Right forelimb (tissue), 1 donor: ENCODE measurements at places on chromosomes 11 and 22.

DNA sequence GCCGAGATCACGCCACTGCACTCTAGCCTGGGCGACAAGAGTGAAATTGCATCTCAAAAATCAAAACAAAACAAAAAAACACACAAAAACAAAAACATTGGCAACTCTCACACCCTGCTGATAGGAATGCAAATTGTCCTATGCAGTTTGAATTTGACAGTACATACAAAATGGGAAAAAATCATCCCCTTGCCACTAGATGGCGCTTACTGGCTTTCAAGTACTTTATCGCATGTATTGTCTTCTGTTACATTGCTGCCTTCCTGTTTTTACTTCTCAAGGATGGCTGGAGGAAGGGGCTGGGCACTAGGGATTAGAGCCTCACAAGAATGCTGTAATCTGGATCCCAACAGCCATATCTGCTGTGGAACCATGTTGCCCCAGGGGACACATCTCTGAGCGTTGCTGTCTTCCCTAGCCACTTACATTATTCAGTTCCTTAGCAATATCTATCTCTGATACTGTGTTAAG is 59.4 kb upstream of the A4GALT start:
- no peak for DNase-seq

DNA sequence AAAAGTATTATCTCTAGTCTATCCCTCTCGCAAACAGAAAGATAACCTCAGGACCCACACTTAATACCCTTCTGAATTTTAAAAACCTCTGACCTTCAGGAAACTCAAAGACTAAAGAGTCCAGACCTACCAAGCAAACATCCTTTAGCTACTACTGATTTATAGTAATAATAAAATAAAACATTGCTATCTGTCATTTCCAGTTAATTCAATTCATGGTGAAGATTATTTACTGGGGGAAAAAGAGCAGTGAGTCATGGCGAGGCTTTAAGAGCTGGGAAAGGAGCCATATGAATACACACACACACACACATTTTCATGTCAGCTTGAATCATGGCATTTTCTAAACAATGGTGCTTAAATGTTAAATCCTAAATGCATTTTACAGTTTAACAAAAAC is 87.1 kb downstream of the FAM76B start:
- DNase-seq: no peak

- no peak for DNase-seq
Measured at GRCh38 chr22:20024650-20025397, 3.9 kb downstream of the TANGO2 start.

- peak; percentile 34 for DNase-seq
Measured at GRCh38 chr11:86464509-86465221, 90.0 kb downstream of the CCDC81 start.

DNA sequence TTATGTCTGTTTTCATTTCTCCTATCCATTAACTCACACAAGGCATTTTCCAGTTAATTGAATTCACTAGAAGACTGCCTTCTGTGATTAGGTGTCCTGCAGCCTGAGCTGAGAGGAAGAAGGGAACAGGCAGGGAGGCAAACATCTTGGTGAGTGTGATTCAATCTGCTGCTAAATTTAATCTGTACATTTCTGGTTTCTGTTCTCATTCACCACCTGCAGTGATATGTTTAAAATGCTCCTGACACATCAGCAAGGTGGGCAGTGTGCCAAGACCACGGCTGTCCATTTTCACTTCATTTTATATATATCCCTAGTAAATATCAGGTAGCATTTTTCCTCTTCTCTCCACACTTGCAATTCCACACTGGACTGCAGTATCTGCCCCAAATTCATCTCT is 416.5 kb downstream of the TMEM135 start:
- no peak for DNase-seq

GRCh38 chr11:83611600-83611999 is 325.4 kb upstream of the CCDC90B start:
- no peak for DNase-seq

- no peak for DNase-seq
Measured at GRCh38 chr11:121455115-121455514, 2.3 kb upstream of the SORL1-AS1 start.

DNA sequence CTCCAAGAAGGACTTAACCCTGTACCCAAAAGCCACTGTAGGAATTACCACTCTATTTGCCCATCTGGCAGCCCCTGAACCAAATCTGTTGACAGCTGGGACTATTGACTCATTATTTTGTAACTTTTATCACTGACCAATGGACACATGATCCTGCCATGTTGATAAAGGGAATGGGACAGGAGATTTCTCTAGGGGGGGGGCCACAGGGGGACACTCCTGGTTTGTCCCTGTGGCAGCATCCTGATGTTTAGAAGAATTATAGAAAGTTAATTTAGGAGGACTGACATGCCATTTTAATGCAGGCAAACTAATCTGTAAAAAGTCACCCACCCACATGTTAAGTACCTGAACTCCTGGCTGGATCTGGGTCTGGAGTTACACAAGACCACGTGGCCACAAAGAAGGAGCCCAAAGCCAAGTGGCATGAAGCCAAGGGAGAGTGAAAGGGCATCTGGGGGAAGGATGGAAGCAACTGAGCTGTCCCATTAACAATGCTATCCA is 558.1 kb downstream of the ETS1 start:
- DNase-seq: no peak

DNA sequence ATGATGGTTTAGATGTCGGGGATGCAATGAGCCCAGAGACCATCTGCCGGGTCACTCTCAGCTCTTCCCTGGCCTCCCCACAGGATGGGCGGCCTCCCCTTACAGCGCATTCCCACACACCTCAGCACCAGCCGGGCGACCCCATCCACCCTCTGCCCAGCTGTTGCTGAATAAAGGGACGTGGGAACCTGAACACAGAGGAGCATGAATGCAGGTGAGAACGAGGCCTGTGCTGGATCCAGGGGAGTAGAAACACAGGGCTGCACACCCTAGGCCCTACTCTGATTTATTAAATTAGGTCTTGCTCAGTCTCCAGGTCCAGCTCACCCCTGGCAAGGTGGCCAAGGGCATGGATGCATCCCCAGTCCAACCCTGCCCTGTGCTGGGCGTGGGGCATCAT is 180.5 kb downstream of the CTTN start:
- DNase-seq: no peak

DNA sequence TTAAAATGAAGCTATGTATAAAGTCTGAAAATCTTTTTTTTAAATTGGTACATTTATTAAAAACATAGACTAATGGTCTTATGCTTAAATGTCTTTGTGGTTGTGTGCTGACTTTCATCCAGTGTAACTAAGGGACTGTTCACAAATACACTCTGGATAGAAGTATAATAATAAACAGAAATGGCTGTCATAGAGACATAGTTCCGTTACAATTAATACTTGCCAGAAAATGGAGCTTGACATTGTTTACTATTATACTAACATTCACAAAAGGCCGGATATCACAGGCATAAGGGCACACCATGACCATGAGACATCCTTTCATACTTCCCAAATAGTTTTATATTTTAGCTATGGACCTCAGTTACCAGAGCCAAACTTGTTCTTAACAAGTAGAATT is 161.3 kb downstream of the DDX10 start:
- DNase-seq: no peak

DNA sequence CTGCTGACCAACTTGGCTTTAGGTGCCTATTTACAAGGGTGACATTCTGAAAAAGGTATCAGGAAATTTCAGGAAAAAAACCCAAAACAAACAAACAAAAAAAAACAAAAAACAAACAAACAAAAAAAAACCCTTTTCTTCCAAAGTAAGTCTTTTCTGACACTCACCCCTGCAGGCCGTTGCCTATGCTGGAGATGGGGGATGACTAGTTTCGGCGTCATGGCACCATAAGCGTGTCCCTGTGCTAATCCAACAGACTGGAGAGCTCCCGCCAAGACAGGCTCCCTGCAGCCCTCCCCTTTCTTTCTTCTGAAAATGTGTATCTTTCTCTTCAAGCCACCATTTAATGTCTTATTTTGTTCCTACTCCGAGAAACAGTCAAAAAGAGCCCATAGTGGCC is 13.7 kb downstream of the VSIG10L2 start:
- DNase-seq: no peak

DNA sequence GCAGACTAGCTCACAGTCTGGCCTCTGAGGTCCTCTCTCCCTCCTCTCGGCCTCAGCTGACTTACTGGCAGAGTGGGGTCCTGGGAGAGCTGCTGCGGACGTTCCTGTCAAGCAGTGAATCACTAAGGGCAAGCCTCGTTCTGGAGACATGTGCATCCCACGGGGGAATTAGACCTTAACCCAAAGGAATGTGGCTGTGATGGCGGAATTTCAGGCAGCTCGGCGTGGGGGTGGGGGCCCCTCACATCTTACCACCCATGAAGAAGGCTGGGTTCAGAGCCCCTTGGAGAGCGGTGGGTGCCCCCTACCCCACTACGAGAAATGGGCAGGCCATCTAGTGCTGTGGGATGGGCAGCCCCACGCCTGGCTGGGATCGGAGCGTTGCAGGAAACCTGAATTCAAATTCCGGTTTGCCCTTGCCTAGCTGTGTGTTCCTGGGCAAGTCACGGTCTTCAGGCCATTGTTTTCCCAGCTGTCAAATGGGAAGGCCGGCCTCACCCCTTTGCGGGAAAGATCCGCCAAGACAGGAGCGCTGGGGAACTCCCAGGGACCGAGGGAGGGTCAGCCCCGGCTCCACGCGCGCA is 554 bp downstream of the LRRC32 start:
- no peak for DNase-seq

DNA sequence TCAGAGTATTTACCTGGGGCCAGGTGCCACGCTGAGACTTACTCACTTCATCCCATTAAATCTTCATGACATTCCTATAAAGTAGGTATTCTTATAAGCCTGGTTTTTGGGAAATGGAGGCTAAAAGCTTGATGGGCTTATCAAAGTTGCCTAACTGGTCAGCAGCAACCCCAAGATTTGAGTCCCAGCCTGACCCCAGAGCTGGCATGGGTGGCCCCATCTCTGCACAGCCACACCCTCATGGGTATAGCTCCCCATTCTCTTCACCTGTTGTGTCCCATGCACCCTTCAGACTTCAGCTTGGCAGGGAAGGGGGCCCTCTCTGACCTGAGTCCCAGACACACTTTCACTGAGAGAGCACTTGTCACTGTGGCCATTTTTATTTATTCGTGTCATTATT is 37.4 kb upstream of the TP53I11 start:
- no peak for DNase-seq

DNA sequence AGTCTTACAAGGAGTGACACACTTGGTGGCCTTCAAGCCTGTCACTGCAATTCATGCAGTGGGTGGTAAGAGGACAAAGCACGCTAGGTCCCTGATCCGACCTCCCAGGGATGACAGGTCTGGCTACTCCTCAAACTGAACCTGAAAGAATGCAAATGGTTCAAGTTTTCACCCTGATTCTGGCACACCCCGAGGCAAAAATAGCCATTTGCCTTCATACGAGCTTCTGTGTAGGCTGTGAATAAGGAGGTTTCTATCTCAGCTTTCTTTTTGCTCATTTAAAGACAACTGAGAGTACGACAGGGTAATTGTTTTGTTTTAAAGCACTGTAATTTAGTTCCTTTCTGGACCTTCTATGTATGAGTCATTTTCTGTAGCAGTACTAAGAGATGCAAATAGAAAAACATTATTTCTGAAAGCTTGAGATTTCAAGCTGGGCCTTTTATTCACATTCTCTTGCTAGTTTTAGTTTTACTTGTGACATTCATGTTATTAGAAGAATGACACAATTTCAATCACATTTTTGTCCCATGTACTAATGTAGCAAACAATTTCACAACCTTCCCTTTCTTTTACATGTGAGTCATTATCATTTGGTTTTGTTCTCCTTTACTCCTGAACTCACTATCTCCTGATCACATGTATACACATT is 56.6 kb upstream of the FDX1 start:
- DNase-seq: no peak

DNA sequence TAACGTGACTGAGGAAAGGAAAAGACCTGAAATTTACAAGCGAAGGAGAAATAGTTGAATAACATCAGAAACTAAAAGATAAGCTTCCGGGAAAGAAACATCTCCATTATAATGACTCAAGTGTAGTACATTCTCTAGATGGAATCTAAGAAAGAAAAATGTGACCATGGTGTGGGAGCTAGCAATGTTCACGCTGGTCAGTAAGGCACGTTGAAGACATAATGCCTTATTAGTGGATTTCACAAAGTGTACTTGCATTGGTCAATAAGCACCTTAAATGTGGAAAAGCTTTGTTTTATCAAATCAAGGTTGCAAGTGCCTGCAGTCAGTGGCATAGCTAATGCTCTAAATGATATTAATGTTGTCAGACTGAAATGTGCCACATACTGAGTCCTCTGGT is 2.8 kb upstream of the LARGE1 start:
- DNase-seq: no peak

DNA sequence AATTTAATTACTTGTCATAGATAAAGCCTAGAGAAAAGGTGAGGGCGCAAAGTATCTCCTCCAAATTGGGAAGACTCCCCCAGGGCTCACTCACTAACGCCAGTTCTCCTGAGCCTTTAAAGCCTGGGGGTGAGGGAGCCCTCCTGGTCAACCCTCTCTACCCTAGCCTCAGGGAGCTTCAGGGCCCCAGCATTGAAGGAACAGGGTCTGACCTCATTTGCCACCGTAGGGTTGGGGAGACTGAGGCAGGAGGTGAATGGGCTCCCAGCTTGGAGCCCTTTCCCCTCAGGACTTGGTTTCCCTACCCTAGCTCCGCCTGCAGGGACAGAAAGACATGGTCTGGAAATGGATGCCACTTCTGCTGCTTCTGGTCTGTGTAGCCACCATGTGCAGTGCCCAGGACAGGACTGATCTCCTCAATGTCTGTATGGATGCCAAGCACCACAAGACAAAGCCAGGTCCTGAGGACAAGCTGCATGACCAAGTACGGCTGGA is 1.7 kb downstream of the FOLR2 start:
- no peak for DNase-seq

DNA sequence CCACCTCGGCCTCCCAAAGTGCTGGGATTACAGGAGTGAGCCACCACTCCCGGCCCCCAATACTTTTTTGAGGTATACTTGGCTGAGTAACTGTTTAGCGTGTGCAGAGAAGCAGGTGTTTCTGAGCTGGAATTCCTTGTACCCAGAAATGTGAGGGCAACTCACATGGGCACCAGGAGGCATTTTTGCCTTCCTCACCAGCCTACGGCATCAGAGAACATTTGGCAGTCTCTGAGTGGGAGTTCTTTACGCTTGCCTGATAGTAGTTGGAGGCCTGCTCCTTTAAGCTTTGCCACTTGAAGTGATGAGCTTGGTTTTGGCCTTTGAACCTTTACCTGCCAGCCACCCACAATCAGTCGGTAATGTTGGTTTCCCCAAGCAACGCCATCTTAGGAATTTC is 9.2 kb downstream of the PARVB start:
- DNase-seq: no peak

- DNase-seq: no peak
Measured at GRCh38 chr11:123188508-123189165, 6.4 kb downstream of the CLMP start.

- DNase-seq: peak; percentile 97
Measured at GRCh38 chr11:119067371-119068222, at the start of gene VPS11. VPS11 (plus strand) TSS chr11:119067818; CDS start chr11:119067824, 6 bp downstream.

DNA sequence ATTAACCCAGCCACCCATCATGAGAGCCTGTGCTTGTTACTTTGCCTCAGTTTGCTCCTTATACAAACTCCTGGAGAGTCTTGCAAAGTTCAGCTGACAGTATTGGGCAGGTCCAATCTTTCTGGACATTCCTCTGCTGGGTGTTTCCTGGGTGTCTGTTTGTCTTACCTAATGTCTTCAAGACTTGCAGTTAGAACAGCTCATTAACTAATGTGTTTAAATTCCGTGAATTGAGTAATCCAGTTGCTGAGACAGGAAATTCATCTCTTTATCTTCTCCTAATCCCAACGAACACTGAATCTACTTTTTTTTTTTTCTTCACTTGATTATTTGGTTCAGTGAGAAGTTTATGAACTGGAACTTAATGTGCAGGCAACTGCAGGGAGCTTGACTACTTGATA is 20.6 kb downstream of the BCO2 start:
- no peak for DNase-seq
